ENCODE measurements at places on chromosomes 3 and 15. TPM values are rescaled to one million over a fixed set of nuclear protein-coding genes. Genes with fewer than 3 reads are reported as not detected.

DNA sequence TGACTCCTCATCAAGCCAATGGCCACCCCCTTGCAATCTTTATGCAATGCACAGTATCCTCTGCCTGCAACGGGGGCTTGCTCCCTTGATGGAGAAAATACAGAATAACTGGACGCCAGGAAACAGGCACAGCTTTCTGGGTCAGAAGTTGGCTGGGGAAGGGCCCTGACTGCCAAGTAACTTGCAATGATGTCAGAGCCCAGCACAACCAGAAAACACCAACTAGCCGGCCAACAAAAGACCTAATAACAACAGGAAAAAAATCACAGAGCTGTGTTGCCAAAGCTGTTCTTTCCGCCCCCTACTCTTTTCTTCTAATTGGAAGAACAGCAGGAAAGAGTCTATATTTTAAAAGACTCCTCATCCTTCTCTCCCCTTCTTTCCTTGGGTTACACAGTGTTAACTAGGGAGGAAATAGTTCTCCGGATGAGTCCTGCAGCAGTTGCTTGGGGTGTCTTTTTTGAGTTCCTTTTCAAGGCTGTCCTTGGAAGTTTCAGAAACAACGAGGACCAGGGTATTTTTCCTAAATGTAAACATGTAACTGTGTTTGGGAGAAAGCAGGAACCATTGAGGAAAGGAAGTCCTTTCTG, 1.4 kb upstream of the SEMA6D start:
- no peak for DNase-seq

DNA sequence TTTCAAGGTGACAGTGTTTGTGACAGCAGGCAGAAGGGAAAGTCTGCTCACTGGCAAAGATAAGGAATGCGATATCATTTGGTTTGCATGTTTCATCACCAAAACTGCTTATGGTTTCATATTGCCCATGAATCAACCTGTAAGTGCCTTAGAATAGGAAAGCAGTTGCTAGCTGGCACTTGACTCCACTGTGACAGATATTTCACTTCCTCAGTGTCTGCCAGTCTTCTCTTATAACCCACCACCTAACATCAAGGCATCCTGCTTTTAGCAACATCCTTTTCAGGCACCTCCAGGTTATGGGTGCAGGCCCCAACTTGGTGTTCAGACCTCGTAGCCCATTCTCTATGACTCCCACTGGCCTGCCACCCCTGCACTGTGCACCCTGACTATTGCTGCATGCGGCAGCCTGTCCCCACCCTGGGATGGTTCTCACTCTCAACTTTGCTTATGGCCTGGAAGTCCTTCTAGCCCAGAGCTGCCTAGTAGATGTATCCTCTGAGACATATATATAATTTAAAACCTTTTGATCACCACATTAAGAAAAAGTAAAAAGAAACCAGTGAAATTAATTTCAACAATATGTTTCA, 154.4 kb upstream of the RARB start:
- no peak for DNase-seq

DNA sequence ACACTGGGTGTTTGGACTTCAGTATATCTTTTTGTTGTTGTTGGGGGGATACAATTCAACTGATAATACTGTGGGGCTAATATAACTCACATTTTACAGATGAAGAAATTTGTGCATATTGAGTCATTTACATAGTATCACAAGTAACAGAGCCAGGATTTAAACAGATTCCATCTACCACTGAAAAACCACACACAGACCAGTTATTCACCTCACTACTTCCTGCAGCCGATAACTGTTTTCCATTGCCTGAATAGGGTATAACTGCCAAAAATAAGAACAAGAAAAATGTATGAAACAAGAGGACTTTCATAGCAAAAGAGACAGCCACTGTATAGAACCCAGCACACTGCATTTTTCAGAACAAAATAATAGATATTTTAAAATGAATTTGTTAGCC, 215.8 kb upstream of the CNTN6 start:
- no peak for DNase-seq

DNA sequence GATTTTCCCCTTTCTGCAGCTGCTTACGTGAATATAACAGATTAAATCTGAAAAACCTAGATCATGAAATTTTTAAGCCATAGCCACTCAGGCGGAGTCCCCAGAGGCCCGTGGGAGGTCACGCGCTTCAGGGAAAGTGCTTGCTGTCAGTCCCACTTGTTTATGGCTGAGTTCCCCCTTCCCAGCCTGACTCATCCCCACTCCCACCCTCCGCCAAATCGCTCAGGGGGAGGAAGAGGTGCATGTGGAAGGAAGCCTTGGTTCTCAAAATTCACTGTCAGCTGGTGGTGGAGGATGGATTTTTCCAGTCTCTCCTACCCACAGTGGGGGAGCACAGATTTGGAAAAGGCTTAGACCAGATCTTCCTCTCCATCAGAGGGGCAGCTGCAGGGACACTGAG, 67.4 kb downstream of the CORO2B start:
- DNase-seq = peak; percentile 33

DNA sequence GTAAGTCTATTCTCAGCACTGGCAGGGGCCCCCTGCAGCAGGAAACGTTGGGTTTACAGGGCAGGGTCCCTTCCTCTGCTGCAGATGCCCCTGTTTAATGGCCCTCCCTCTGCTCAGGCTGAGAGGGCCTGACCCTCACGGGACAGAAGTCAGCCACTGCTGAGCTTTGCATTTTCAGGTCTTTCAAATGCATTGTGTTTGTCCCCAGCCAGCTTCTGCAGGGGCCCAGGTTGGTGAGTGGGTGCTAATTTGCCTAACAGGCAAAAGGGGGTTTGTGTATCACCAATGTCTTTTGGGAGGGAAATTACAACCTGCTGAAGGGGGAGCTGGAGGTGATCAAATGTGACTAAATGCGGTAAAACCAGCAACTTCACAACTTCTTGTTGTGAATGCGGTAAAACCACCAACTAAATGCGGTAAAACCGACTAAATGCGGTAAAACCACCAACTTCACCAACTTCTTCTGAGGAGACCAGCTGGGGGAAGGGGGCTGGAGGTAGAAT, 44.8 kb upstream of the UBE2E1 start:
- DNase-seq = no peak

GRCh38 chr3:123758081-123758564, 126.0 kb downstream of the MYLK start:
- DNase-seq = peak; percentile 43

- DNase-seq = no peak
These were observed 49.3 kb downstream of the HES1 start for GRCh38 chr3:194185221-194185620.

GRCh38 chr3:138919325-138919724, 27.6 kb downstream of the FOXL2 start:
- DNase-seq = no peak

DNA sequence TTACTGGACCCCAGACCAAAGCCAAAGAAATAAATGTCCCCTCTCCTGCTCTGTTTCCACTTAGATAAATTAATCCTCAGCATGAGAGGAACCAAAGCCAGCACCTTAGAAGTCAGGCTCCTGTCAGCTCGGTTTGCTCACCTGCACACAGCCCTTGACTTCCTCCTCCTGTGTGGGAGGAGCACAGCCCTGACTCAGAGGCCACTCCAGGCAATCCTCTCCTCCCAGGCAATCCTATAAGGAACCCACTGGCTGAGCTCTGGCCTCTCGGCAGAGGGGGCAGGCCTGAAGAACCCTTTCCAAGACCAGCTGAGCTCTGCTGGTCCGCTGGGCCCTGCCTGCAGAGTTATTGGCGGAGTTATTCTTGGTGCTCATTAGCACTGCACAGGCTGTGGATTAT, 30.8 kb downstream of the LIPC start:
- no peak for DNase-seq

DNA sequence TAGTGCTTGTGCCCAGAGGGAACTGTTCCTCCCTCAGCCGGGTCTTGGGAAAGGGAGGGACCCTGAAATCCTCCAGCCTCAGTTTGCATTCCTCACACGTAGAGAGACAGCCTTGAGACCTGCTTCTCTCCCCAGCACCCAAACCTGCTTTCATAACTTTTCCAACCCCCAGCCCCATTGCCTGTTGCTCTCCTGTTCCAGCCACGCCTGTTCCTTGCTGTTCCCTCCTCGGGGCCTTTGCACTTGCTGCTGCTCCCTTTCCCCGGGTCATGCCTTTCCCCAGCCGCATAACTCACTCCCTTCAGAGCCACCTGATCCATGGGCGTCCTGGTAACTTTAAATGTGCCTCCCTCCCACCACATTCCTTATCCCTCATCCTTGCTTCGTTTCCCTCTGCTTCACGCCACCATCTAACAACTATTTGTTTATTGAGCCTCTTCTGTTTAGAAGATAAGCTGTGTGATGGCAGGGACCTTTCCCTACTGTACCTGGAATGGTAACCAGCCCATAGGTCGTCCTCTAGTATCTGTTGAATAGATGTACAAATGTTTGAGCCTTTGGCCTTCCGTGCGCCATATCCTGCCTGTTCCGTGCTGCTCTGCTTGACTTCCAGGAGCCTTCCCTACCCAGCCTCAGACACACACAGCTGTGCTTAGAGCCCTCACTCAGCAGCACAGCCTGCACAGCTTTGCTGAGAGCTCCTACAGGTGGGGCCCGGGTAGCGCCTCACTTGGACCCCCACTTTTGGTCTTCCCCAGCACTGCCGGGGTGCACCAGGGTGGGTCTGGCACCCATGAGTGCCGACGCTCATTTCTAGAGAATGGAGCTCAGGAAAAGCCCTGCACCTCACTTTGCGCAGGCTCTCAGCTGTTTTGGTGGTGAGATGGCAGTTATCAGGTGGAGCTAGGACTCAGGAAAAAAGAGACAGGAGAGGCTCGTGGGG, 60.2 kb downstream of the SCN5A start:
- DNase-seq = no peak

DNA sequence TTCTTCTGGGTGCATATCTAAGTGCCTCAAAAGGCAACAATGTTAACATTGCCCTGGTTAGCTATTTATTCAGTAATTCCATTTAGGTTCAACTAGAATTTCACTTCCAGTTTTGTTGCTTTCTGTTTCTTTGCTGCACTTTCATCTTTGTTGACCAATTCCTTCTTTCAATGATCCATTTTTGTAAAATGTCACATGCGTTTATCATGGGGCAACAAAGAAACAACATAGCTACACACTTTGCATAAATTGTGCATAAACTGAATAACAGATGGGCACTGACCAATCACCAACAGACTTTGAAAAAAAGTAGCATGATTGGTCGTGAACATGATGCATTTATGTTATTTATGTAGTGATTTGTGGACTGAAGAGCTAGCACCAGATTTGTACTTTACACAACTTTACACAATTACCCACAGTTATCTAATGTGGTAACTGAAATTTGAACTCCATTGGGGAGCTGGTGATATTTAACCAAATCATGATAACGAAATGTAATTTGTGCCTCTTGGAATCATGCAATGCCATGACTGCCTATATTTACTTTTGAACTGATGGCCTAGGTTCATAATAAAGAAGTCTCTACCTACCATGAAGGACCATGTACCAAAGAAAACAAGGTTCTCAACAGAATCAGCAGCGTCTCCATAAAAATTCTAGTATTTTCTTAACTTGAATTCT, 7.1 kb upstream of the CPOX start:
- no peak for DNase-seq

- peak; percentile 80 for DNase-seq
These were observed 124.2 kb downstream of the IMPG2 start for GRCh38 chr3:101195951-101196713.

DNA sequence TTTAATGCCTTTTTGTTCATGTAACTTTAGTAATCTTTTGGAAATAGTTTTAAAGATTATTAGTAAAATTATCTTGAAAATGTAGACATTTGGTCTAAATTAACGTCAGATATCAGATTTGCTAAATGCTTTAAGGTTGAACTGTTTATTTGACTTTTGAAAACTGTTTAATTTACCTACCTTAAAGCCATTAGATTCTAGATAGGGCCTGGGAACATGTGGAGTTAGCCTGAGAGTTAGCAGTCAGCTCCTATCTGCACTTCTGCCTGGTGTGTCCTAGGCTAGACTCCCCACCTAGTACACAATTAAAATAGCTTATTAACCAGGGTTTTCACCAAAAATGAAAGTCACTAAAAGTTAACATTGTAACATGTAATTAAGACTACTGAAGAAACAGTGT, 53.7 kb upstream of the CFAP20DC start:
- no peak for DNase-seq

GRCh38 chr3:82376883-82377282, 615.4 kb upstream of the GBE1 start:
- peak; percentile 28 for DNase-seq

- no peak for DNase-seq
These were observed 154.7 kb upstream of the GOLIM4 start for GRCh38 chr3:168250415-168250861.

- no peak for DNase-seq
These were observed 73.2 kb downstream of the STAG1 start for GRCh38 chr3:136678981-136679380.

DNA sequence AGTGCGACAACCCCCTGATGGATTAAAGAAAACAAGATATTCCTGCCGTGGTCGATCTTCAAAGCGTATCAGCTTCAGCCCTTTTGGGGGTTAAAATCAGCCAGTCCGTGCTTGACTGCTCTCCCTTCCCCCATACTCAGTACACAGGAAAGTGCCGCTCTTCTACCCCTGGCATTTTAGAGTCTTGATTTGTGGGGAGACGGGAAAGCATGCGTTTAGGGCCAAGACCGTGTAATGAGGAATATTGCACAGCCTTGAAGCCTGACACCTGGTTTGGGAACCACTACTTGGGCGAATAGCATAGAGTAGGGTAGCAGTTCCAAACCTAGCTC, 540 bp upstream of the EDC3 start:
- no peak for DNase-seq

DNA sequence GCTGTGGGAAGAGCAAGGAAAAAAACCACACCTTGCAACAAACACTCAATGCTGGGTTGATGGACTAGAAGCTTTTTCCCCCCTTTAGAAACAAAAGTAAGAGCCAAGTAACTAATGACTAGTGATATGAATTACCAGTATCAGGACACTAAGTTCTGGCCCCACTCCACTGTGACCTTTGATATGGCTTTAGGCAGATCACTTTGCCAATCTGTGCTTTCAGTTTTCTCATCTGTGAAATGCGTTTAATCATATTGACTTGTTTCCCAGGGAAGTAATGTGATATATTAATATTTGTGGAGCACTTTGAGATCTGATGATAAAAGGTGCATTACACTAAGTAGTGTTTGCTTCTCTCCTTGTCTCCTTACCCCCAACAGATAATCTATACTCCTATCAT, 319.3 kb upstream of the SATB1 start:
- DNase-seq = no peak

DNA sequence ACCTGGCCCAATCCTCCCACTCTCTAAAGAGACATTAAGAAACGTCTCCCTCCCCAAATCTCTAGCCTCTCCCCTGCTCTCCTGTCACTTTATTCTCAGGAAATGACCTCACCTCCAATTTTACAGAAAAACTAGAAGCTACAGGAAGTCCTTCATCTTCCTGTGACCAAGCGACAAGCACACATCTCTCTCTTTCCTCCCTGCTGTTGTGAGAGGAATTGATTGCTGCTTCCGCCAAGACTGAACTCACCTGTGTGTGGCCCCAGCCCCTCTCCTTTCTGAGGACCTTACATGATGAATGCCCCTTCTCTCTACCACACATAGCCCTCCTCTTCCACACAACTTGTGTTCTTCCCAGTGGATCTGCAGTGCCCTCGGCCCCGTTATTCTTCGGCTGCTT, 18.2 kb downstream of the DNAJB8 start:
- DNase-seq = no peak

GRCh38 chr3:23874359-23875112, 42.3 kb downstream of the NKIRAS1 start:
- DNase-seq = no peak

- DNase-seq = peak; percentile 85
These were observed 19.7 kb downstream of the TM4SF4 start for GRCh38 chr3:149494022-149494758.

The PIF1 gene
- total RNA-seq = 21.6 TPM

The WNT5A gene
- 34.6 TPM for total RNA-seq

The SOX2 gene
- 5.4 TPM for total RNA-seq

The PP2D1 gene
- total RNA-seq = not detected

The MYZAP gene
- 13.0 TPM for total RNA-seq
